Liver (tissue), 10 donors: ENCODE measurements at places on chromosomes 2 and 18. TPM values are rescaled to one million over a fixed set of nuclear protein-coding genes. Genes with fewer than 3 reads are reported as not detected.

The DNAH7 gene
- under 0.01 TPM for total RNA-seq

The DYNAP gene
- not detected for total RNA-seq

The TMEM169 gene
- 0.75 TPM for total RNA-seq

The RPRM gene
- total RNA-seq, result not detected

The SCN3A gene
- 0.50 TPM for total RNA-seq

The CCDC74A gene
- total RNA-seq, result 0.42 TPM

The LHCGR gene
- total RNA-seq, result not detected

The UGT1A3 gene
- 18.2 TPM for total RNA-seq

The UNC80 gene
- under 0.01 TPM for total RNA-seq

The MARCHF4 gene
- total RNA-seq, result not detected

The TUBA3D gene
- 0.14 TPM for total RNA-seq

The SKA1 gene
- total RNA-seq, result 18.7 TPM

The PIEZO2 gene
- total RNA-seq, result 12.3 TPM
